ENCODE measurements at places on chromosomes 7 and 10. TPM values are rescaled to one million over a fixed set of nuclear protein-coding genes. Genes with fewer than 3 reads are reported as not detected.
A peak's percentile ranks its signal among the peaks of the same experiment; 100 is the strongest.

FAM204A gene
- polyA plus RNA-seq, result 70.3 TPM

MMD2 gene
- polyA plus RNA-seq, result 0.07 TPM

- DNase-seq, result no peak
These were observed 135.5 kb downstream of the ZNF22 start for GRCh38 chr10:45136256-45136655.

AKR1C8 gene
- polyA plus RNA-seq, result 0.09 TPM

GRCh38 chr7:140122965-140123364 lies 53.8 kb downstream of the KDM7A start:
- DNase-seq, result no peak

HOXA9 gene
- polyA plus RNA-seq, result 118 TPM

DNA sequence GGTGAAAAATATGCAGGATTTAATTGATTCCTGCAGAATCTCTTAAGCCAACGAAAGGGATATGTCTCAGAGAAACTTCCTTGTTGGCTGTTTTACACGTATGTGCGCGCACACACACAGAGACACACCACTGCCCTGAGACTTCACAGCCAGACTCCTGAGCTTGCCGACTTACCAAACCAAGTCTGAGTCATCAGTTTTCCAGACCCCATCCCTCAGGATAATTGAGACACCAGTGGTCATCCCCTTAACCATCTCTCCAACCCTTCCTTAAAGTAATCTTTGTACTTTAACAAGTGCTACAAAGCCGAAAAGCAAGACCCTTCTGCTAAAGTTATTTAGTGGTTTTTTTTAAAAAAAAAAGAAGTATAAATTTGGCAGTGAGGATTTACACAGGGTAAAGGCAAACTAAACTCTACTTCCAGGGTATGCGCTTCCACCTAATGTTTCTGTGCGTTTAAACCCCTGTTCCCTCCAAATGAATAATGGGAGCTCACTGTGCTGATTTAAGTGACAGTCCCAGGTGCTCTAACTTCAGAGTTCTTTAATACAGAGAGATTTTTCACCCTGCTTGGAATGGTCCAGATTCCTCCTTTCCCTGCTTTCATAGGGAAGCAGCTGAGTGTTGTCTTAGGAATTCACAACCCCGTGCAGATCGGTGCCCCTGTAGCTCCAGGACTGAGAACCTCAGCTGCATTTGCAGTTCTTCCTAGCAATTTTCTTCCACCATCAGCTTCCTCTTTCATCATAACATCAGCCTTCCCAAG lies 198.5 kb downstream of the INHBA start:
- no peak for DNase-seq

MSRB2 gene
- 51.5 TPM for polyA plus RNA-seq

DNA sequence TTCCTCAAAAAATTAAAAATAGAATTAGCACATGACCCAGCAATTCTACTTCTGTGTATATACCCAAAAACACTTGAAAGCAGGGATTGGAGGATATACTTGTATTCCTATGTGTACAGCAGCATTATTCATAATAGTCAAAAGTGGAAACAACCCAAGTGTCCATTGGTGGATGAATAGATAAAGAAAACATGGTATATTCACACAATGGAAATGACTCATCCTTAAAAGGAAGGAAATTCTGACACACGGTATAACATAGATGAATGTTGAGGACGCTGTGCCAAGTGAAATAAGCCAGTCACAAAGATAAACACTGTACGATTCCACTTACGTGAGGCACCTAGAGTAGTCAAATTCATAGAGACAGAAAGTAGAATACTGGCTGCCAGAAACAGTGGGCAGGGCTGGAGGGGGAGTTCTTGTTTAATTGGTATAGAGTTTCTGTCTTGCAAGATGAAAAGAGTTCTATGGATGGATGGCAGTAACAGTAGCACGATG lies 26.6 kb upstream of the KAT6B start:
- DNase-seq, result peak; percentile 34

DNA sequence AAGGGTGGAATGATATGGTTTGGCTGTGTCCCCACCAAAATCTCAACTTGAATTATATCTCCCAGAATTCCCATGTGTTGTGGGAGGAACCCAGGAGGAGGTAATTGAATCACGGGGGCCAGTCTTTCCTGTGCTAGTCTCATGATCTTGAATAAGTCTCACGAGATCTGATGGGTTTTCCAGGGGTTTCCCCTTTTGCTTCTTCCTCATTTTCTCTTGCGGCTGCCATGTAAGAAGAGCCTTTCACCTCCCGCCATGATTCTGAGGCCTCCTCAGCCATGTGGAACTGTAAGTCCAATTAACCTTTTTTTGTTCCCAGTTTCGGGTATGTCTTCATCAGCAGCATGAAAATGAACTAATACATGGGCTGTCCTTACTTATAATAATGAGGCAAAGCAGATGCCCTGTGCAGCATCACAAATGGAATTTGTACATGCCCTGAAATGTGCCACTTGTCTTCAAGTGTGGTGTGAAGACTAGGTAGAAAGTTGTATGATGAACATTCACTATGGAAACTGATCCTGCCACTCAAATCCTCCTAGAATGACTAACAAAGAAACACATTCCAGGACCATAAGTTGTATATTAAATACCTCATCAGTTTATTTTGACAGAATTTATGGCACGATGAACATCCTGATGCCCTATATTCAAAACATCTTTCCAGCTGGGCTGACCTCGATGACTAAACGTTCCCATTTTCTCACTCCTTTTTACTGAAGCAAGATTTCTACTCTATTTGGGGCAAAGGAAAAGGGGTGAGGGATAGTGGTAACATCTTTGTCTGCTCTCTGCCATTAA lies 122.8 kb upstream of the CTTNBP2 start:
- DNase-seq, result no peak

ZNF804B gene
- 0.21 TPM for polyA plus RNA-seq

DNA sequence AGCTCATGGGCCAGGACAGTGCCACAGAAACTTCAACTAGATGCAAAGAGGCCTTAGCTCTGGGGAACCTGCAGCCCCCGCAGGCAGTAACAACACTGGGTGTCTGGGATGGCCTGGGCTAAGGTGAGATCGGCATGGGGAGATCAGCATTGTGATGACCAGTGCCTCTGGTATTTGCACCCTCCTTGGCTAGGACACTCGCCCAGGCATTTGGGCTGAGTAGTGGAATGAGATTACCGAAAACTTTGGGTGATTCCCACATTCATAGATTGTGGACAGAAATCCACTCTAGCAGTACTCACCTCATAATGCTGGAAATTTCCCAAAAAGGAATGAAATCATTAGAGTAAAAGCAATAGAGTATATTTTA lies 70.6 kb upstream of the ZMIZ2 start:
- DNase-seq, result no peak

AKR1E2 gene
- 8.5 TPM for polyA plus RNA-seq

DNA sequence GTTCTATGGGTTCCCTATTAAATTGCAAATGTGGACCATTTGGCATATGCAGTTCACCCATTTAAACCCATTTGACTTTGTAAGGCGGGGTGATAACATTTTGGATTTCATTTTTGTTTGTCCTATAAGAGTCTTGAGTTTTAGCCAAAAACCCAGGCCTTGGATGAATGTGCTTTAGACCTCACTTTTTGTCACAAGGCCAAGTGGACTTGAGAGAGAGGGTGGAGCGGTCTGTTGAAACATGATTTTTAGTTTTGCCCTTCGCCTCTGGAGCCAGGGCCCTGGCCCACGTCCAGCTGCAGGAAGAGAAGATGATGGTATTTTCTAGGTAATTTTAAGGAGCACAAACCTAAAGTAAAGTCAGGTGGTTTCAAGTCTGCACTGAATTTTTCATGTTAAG lies 260.1 kb downstream of the SLC25A13 start:
- DNase-seq, result peak; percentile 24

FAM25A gene
- not detected for polyA plus RNA-seq

DNA sequence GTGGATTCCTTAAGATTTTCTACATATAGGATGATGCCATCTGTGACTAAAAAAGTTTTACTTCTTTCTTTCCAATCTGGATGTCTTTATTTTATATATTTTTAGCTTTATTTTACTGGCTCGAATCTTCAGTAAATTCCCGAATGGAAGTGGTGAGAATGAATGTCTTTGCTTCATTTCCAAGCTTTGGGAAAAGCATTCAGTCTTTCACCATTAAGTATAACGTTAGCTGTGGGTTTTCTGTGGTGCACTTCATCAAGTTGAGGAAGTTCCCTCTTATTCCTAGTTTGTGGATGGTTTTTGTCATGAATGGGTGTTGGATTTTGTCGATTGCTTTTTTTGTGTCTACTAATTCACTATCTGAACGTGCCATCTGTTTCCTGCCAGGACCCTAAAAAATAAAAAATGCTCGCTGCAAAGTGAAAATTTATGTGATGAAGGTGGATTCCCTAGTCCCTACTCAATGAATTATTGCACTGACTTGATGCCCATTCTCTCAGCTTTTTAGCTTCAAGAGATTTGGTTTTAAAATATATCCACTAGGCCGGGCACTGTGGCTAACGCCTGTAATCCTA lies 90.2 kb upstream of the CARD11 start:
- DNase-seq, result no peak

DNAAF5 gene
- 40.4 TPM for polyA plus RNA-seq

DNA sequence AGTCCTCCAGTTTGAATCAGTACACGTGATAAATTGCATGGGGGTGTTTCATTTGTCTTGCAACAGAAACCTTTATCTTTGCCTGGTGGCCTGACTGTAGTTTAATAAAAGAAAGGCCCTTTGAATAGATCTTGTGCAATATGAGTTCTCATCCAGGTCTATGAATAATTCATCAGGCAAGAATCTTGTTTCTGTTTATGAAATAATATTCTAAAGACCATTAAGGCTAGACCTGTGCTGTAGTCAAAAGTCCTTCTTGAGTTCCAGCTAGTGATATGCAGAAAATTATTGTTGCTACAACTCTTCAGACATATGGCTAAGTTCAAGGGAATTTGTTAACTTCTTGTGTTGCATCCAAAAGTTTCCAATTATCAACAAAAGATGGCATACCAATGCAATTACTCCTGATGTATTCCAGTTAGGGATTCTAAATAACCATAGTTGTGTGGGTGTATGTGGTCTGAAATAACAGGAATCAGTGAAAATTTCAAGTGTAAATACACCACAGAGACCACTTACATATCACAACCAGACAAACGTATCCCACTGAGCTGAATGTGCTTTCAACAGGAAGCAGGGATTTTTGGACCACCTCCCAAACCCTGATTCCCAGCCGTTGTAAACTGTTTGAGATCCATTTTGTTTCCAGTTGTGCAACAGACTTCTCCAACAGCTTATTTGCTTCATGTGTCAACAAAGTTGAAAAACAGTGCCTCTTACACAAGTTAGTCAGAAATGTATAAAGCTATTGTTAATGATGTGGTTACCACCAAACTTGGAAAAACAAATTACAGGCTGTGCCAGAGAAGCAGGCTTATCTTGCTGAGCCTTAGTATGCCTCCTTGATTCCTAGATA lies 54.7 kb upstream of the BICC1 start:
- DNase-seq, result no peak

VWA2 gene
- 2.3 TPM for polyA plus RNA-seq

OR2A7 gene
- polyA plus RNA-seq, result 3.9 TPM

DNA sequence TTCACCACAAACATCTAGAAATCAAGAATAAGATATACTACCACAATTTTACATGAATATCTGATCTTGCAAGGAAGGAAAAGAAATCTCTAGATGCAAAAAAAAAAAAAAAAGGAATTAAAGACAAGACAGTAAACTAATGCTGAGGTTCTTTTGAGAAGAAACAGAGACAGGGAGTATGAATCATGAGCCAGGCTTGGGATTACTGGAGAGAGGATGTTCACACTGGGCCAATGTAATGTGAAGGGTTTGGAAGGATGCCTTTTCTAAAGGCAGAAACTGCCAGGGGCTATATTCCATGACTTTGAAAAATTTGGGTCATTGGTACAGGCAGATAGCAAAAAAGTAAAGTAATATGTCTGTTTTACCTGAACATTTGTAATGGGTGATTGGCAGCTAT lies 573.0 kb upstream of the IGFBP3 start:
- DNase-seq, result no peak

PRLHR gene
- polyA plus RNA-seq, result not detected

AGR2 gene
- polyA plus RNA-seq, result 74.6 TPM

PIK3CG gene
- polyA plus RNA-seq, result 2.1 TPM

DNA sequence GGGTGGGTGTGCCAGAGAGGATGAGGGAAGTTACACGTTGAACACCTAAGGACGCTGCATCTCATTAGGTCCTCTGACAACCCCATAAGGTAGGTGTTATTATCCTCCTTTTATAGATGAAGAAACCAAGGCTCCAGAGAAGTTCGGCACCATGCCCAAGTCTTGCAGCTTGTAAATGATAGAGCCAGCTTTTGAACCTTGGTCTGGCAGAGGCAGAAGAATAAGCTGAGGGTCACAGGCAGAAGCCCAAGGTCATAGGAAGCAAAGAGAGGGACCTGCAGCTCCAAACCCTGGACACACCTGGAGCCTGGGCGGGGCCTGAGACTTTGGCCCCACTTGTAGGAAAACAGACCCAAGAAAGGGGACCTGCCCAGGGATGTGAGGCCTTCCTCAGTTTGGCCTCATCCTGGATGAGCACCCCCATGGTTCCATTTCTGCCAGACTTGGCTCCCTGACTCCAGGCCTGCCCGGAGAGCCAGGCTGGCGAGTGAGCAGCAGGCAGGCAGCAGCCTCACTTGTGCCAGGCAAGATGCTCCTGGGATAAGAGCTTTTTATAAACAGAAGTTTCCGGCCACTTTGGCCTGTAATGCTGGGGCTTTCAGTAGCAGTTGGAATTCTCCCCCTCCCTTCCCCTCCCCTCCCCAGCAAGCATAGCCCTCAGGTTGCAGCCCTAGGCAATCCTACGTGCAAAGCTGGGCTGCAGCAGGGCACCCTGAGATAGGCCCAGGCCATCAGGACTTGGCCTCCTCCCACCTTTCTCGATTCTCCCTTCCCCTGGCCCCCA lies 2.4 kb downstream of the KCNH2 start:
- DNase-seq, result no peak

GRCh38 chr10:58299580-58299979 lies 30.6 kb downstream of the CISD1 start:
- DNase-seq, result peak; percentile 44

DNA sequence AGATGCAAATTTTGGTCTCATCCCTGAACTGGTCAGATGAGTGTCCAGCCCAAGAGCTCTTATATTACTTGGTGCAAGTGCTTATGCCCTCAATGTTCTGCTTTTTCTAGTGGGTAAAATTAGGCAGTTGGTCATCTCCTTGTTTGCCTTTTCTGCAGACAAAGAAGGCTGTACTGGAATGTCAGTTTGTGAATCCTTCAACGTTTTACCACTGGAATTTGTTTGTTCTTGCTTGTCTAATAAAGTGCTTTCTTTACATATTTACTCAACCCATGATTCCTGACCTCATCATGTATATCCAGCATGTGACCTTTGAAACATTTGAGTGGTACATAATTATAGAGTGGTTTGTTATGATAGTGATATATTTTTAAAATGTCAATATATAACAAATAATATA lies 232.2 kb upstream of the TEX47 start:
- DNase-seq, result no peak

GRCh38 chr7:29350351-29350750 lies 155.8 kb downstream of the CHN2 start:
- DNase-seq, result no peak

DNA sequence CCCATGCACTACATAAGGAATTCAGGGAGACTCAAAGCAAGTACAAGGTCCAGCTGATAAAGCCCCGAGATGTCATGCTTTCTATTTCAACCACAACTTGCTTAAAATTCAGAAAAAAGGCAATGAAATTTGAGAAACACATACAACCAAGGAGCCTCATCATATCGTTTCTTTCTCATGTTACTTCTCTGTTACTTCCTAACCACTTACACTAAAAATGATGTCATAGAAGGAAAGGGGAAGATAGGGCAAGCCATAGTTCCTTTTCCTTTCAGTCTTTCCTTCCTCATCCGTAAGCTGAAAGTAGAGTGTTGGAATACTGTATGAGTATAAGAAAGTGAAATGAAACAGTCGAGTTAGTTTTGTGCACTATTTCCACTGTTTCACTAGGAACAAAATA lies 27.9 kb upstream of the CDK14 start:
- DNase-seq, result no peak

PAPOLB gene
- 0.10 TPM for polyA plus RNA-seq

GRCh38 chr10:68784476-68784875 lies 42.9 kb upstream of the STOX1 start:
- no peak for DNase-seq
